ENCODE measurements at places on chromosomes 1 and 21. TPM values are rescaled to one million over a fixed set of nuclear protein-coding genes. Genes with fewer than 3 reads are reported as not detected.

DNA sequence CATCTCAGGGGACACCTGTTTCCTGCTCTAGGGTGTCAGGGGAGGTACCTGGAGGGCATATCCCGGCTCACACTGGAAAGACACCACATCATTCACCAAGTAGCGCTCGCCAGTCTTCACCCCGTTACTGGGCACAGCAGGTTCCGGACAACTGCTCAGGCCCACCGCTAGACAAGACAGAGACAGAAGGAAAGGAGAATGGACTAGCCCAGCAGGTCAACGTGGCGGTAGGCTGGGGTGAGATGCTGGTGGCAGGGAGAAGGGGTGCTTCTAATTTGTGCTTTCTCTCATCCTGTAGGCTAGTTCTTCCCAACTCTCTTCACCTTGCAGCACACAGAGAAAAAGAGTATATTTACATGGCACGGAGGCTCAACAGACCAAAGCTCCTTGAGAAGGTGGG lies 145.0 kb downstream of the ZSCAN20 start:
- DNase-seq = no peak

The PIGR gene
- total RNA-seq = 1.1 TPM

The NBPF20 gene
- total RNA-seq = 9.7 TPM

- peak; percentile 65 for DNase-seq
These were observed 34.3 kb upstream of the ECE1 start for GRCh38 chr1:21324368-21325141.

DNA sequence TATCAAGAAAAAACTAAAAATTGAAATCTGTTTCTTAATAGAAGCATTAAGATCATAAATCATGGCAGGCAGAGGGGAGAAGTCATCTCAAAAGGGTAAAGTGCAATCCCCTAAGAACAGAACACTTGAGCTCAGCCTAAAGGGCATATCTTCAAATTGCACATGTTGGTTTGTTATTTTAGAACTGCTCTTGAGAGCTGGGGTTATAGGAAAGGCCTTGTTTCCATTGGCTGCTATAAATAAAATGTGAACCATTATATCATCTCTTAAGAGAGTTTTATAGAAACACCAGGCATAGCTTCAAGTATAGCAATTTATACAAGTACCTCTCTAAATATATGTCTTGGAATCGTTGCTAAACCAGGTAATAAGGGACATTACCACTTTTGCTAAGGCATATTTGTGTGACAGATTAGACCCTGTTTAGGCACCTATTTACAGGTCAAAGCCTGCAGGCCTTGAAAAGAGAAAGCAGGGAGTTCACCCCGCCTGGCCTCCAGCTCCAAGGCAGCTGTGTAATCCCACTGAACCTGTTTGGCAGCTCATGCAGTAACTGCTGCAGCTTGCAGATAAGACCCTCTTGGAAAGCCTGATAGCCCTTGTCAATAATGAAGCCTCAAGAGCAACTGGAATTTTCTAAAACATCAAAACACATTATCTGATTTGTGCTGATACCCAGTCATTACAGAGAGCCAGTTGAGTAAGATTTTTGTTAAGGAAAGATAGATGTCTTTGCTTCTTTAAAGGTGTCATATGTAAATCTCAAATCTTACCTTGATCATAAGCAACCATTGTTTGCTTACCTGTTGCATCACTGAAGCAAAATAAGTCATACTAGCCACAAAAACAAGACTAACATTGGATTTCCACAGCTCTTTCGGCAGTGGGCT lies 24.2 kb upstream of the SYDE2 start:
- DNase-seq = no peak

- no peak for DNase-seq
These were observed 67.6 kb upstream of the GUCA2B start for GRCh38 chr1:42085596-42085995.

GRCh38 chr1:181743878-181744312 lies 260.6 kb downstream of the CACNA1E start:
- DNase-seq = no peak

GRCh38 chr1:25694167-25695007 lies 77.8 kb downstream of the MAN1C1 start:
- no peak for DNase-seq

- no peak for DNase-seq
These were observed 120.5 kb downstream of the RUNX1 start for GRCh38 chr21:34928637-34929036.
